ENCODE measurements at places on chromosomes 5 and 9.

DNA sequence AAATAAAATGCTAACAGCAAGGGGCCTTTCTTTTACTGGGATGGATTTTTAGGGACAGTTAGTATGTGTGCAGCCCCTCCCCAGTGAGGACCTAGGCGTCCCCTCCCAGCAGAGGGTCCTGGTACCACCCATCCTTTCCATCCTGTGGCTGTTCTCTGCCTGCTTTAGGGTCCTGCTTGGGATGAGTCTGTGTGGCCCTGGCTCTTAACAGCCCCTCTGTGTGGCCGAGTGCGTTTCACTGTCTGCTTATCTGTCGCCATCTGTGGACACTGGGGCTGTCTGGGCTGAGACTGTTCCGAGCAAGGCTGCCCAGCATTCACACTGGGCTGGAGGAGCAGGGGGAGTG, 17.0 kb downstream of the WNK2 start:
- DNase-seq, result no peak

DNA sequence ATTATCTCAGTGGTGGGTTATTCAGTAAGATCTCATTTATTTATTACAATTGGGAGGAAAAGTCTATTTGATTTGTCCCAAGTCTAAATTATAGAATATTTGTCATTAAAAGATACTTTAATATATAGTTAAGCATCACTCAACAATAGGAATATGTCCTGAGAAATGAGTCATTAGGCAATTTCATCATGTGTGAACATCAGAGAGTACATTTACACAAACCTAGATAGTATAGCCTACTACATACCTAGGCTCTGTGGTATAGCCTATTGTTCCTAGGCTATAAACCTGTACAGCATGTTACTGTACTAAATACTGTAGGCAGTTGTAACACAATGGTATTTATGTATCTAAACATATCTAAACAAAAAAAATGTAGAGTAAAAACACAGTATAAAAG, 135.0 kb upstream of the RASA1 start:
- no peak for DNase-seq

DNA sequence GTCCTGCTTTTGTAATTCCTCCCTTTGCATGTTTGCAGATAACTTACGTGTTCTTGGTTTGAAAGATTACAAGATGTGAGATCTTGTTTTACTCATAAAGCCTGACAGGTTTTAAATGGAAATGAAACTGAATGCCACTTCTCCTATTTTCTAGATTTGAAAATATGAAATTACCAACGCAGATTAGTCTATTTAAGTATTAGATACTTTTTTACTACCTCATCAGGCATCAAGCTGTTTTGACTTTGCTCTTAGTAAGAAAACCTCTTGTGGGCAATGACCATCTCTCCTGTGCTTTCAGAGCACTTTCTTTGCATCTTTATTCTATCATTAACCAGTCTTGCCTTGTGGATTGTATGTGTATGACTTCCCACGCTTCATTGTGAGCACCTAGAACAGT, 3.5 kb downstream of the DMXL1 start:
- peak; percentile 72 for DNase-seq

DNA sequence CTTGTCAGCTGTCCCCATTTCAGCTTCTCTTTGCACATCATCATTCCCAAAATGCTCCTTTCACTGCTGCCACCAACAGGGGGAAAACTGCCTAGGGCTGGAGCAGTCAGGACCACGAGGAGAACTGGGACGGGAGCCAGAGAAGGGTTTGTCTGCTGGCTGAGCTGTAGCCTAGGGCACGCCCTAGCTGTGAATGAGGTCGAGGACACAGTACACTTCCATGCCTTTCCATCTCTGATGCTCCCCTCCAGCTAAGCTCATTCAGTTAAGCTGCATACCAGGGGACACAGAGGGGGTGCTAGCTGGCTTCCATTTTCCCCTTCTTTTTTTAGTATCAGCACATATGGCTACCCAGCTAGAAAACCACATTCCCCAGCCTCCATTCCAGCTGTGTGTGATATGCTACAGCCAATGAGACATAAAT, 64.7 kb downstream of the STK10 start:
- DNase-seq, result no peak

GRCh38 chr5:14234204-14234603, 91.1 kb downstream of the TRIO start:
- no peak for DNase-seq

GRCh38 chr5:97544678-97545077, 361.6 kb upstream of the RIOK2 start:
- DNase-seq, result no peak

- no peak for DNase-seq
These were observed 312.3 kb downstream of the CWC27 start for GRCh38 chr5:65081071-65081470.

- no peak for DNase-seq
These were observed 38.4 kb downstream of the PTCH1 start for GRCh38 chr9:95478335-95478734.

DNA sequence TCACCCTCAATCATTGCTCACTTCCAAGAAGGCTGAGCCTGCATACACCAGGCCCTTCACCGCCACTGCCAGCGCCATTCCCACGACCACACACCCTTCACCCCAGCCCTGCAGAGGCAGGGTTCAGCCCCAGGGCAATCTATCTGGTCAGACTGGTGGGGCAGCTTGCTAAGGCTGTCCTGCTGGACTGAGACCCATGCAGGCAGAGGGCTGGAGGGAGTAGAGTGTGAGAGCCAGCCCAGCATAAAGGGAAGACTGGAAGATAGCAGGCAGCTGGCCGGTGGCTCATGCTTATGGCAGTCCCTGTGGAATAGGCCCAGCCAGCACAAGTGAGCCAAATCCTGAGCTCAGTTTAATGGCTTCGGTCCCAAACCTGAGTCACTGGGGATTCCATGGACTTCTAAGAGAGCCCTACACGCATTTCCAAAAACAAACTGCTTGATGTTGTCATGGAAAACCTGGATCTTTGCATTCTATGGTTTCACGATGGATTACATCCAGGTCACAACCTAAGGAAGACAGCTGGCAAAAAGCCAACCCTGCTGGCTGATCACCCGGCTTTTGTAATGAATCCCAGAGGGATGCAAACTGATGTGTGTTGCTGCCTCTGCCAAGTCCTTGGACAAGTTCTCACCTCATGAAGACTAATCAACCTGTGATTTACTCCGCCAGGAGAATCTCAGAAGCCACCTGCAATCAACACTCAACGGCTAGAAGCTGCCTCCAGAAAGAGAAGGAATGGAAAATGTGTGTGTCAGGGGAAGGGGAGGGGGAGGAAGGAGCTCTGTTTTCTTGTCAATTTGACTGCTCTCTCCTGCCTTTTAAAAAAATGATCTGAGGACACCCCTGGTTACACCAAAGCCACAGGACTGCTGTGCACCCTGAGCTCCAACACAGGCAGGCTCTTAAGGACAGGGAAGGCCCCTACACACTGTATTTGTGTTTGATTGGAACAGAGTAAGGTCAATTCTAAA, 143.6 kb downstream of the LHFPL2 start:
- no peak for DNase-seq

- no peak for DNase-seq
These were observed 176.3 kb downstream of the MACROH2A1 start for GRCh38 chr5:135222771-135223170.

DNA sequence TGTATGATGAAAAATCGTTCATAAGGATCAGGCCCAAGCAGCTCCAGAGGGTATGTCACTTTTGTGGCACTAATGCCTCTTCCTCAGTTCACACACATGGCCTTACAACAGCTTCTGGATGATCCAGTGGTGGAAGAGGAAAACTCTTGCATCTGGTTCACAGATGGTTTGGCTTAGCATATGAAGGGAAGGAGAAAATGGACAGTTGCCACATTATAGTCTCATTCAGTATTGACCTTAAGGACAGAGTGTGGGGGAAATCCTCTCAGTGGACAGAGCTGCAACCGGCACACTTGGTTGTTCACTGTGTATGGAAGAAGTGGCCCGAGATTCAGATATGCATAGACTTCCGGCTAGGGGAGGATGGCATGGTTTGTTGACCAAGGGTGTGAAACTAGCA, 22.8 kb downstream of the C9orf57 start:
- no peak for DNase-seq

- no peak for DNase-seq
These were observed 57.1 kb downstream of the FOXD1 start for GRCh38 chr5:73391441-73391881.

GRCh38 chr9:126304207-126304970, 22.2 kb upstream of the MVB12B start:
- DNase-seq, result no peak

- no peak for DNase-seq
These were observed 67.5 kb downstream of the NIPBL start for GRCh38 chr5:36944024-36944423.

DNA sequence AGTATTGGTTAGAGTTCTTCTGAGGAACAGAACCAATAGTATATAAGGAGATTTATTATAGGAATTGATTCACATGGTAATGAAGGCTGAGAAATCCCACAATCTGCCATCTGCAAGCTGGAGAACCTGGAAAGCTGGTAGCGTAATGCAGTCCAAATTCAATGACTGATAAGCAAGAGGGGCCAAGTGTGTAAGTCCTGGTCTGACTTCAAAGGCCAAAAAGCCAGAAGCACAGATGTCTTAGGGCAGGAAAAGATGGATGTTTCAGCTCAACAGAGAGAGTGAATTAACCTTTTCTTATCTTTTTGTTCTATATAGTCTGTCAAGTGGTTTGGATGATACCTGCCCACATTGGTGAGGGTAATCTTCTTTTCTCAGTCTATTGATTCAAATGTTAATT, 146.4 kb downstream of the FGF10 start:
- DNase-seq, result no peak

Data from GM12865 (cell line).